Activated CD4-positive, alpha-beta T cell treated with anti-CD3 and anti-CD28 coated beads for 36 hours (primary cell): ENCODE measurements at places on chromosomes 3 and 15.

DNA sequence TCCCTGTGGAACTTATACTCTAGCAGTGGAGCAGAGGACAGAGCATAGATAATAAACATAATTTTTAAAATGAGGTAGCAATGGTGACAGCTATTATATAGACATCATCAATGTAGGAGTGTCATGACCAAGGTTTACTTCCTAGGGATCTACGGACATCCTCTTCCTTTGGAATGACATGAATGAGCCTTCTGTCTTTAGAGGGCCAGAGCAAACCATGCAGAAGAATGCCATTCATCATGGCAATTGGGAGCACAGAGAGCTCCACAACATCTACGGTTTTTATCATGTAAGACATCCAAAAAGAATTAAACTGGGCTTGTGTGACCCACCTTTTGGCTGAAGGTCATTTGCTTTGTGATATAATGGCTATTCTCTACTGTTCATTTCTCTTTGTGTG lies 30.1 kb upstream of the CAPN3 start:
- no peak for DNase-seq

DNA sequence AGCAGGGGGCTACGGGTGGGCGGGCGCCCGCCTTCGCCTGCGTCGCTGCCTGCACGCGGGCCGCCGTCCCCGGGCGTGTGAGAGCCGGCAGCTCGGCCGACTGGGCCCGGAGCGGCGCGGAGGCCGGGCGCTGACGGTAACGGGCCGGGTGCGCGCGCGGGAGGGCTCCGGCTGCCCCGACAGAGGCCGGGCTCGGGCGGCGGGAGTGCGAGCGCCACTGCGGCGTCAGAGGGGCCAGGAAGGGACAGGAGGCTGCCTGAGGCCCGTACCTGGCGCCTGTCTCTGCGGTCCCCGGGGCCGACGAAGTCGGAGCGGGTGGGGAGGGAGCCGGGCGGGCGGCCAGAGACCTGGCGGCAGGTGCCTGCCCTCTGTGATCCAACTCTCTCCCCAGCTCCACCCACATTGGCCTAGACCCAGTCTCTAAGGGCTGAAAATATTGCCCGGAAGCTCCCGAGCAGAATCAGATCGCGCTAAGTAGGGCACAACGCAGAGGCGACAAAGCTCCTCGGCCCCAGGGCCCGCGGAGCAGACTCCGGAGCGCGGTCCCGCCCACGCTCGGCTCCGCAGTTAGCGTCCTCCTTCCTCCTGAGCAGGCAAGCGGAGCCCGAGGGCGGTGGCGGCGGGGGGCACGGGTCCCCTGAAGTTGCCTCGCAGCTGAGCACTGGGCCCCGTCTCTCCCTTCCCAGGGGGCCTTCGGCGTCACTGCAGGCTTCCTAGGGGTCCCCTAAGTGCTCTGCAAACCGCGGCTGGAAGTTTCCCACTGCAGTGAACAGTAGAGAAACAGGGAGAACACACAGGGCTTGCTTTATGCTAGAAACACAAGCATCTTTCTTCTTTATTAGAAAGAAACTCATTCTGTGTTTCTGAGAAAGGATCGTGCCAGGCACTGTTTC lies at the start of gene MAN2A2:
MAN2A2 (plus strand) TSS at position 463 of the 893 bp plus-strand sequence. CDS start 906 bp downstream, outside the sequence.
- peak; percentile 91 for DNase-seq

DNA sequence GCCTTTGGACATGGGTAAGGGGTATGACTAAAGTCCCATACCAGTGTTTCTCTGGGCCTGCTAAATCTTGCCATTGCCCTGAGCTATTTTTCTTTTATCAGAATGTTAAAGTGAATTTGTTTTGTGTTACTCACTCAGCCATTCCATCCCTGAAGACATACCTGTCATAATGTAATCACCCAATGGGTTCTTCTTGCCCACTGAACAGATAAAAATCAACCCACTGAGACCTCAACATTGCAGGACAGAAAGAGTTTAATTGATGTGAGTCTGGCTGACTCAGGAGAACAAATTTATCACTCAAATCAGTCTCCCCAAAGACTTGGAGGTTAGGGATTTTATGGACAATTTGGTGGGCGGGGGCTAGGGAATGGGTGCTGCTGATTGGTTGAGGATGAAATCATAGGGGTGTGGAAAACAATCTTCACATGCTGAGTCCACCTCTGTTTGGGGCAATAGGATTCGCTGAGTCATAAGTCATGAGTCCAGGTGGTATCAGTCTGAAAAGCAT lies 47.4 kb downstream of the ILDR1 start:
- no peak for DNase-seq

DNA sequence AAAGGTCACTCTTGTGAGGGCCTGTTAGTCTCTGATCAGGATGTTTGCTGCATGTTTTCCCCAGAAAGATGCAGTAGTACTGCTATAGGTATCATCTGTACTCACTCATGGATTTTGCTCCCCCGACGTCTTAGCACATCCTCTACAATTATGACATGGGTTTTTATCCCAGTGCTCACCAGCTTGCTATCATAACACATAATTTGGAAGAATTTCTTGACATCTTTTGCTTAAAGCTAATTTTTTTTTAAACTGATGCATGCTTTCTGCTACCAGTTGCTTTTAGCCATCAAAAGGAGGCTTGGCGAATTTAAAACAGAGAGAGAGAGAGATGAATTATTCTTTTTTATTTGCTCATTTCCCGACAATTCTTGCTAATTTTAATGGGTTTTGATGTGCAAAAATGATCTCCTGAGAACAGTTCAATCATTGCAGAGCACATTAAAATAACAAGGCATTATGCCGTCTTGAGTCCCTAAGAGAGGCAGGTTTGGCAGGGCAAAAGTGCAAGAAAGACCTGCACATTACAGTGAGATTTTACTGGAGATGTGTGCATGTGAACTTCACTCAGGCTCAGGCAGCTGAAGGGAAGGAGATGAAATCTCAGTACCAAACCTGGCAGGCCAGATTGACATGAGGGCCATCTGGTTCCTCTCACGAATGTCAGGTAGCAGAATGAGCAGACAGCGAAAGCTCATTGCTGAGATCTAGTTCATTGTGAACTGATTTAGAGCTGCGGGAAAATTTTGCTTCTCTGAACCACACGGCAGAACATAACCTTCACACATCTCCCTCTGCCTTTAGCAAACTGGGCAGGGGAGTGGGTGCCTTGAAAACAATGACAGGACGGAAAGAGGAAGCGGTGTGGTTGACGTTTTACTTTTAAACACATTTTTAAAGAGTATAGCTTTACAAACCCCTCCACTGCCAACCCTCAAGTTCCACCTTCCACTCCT lies 25.9 kb upstream of the GOLGA8B start:
- DNase-seq, result peak; percentile 17

GRCh38 chr3:16048435-16049318 lies 125.8 kb upstream of the GALNT15 start:
- DNase-seq, result peak; percentile 63

- no peak for DNase-seq
Observed at GRCh38 chr3:127136024-127136600, 56.8 kb upstream of the PRR23E start.

DNA sequence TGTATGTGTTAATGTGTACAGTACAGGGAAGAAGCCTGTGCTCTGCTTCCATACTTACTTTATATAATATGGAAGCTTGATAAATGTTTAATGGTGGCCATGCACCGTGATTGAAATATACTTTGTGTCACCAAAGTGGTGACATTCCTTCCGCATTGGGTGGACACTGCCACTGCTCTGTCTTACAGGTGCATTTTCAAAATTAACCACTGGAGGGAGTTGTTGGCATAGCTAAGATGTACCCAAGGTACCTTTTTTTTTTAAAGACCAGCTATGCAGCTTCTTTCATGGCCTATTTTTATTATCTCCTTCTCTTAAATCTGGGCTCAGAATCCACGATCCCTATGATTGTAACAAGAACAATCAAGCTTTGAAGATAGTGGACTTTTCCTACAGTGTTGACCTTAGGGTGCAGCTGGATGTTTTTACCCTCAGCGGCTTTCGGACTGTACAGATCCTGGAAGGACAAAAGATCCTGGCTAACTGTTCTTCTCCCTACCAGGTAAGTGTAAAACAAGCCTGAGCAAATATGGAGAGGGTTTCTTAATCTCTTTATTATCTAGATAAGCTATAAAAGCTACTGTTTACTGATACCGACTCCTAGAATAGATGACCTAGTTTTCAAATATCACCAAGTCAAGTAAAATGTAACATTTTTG lies 21.6 kb upstream of the PAK6 start:
- peak; percentile 50 for DNase-seq
